C1 segment of cervical spinal cord (tissue), 14 donors: ENCODE measurements at places on chromosomes 5 and 9.

- no peak for DNase-seq
Measured at GRCh38 chr5:132754947-132755346, 7.7 kb downstream of the CCNI2 start.

- DNase-seq: no peak
Measured at GRCh38 chr5:132962429-132963021, 909 bp downstream of the AFF4 start.

DNA sequence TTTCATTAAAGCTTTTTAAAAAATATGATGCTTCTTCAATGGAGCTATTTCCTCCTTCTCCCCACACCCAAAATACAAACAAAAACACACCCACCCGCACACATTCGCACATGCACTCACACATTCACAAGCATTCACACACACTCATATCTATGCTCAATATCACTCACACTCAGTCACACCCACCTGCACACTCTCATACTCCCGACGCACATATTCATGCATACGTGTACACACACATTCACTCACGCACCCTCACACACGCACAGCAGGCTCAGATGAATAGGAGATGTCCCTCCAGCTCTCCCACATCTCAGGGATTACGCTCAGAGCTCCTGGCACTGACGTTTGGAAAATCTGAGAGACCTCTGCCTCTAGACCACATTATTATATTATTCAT lies 25.7 kb upstream of the TENT4A start:
- DNase-seq: no peak

GRCh38 chr9:26331223-26331622 lies 561.4 kb downstream of the CAAP1 start:
- no peak for DNase-seq

DNA sequence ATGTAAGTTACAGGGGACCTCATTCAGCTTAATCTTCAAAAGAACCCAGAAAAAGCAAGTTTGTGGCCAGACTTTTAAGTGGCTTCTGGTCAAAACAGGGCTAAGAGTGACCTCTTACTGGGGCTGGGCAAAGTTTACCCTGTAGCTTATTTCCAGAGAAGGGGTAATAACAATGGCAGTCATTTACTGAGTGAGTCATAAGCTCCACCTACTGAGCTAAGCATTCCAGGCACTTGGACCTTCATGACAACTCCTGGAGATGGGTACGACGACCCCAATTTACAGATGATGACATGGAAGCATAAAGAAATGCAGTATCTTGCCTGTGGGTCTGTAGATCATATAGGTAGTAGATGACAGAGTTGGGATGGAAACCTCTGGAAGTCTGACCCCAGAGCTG lies 4.7 kb upstream of the GPR151 start:
- DNase-seq: no peak

DNA sequence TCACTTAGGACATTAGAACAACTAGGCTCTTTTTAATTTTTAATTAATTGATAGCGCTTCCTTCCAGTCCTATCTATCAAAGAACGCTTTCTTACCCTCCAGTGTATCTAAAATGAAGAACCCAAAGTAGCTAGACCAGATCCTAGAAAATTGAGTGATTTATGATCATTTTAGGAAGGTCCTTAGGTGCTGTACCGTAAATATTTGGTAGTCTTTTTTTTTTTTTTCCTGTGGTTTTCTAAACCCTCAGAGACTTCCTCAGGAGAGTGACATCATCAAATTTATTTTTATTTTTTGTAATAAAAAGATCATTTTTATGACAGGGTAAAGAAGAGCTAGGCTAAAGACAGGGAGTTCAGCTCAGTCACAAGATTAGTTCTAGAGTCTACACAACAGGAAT lies 197.4 kb downstream of the WDR70 start:
- no peak for DNase-seq

GRCh38 chr9:100066539-100066938 lies 32.3 kb downstream of the ERP44 start:
- DNase-seq: no peak

DNA sequence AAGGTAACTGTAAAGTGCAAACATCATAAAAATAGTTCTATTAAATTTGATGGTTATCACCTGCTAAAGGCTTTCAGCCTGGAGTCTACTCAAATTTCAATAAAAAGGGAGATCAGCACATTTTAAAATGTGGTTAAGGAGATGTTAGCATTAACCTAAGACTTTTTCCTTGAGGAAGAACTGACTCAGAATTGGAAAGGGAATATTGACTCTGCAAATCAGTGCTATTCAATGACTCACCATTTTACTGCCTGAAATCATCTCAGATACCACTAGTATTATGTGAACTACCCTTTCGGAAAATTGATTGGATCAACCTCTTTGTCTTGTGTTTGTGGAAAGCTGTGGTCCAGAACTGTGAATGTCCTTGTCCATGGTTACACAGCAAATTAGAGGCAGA lies 113.3 kb downstream of the ADRB2 start:
- DNase-seq: no peak

DNA sequence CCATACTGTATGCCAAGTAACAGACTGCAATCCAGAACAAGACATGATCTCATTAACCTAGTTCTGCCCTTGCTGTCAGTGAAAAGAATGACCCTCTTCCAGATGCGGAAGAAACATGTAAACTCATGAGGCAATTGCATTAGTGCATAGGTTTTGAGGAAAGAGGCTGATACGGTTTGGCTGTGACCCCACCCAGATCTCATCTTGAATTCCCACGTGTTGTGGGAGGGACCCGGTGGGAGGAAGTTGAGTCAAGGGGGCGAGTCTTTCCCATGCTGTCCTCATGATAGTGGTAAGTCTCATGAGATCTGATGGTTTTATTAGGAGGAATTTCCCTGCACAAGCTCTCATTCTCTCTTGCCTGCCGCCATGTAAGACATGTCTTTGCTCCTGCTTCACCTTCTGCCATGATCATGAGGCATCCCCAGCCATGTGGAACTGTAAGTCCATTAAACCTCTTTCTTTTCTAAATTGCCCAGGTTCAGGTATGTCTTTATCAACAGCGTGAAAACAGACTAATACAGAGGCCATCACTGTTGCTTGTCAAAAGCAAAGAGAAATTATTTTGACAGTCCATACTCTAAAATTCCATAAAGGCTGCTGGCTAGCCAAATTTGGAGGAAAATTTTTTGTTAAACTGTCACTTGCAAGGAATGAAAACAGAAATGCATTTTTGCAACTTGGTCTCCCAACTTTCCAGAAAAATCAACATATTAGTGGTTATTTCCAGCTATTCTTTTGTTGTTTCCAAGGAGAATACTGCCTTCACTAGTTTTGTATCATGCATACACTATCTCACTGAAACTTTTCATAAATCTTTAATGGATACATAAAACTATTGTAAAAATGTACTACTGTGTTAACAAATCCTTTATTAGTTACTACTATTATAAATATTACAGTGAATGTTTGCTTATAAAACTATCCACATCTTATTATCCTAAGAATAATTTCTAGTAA lies 3.2 kb upstream of the ARL15 start:
- DNase-seq: no peak

DNA sequence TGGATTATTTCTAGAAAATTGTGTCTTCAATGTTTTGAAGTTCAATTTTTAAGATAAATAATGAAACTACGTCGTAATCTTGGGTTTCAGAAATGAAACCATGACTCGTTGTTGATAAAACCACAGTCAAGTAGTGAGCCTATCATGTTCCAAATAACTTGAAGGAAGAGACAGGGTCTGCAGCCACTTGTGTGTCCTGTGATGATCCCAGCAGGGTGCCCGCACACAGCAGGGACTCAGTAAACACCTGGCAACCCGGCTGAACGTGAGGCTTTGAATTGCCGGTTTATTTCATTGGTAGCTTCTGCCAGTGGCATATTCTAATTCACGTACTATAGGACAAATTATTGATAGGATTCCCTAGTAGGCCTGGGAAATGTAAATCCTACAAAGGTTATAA lies 679.6 kb downstream of the IRX1 start:
- DNase-seq: no peak

- no peak for DNase-seq
Measured at GRCh38 chr5:96332535-96333366, 100.3 kb downstream of the PCSK1 start.

GRCh38 chr9:116837018-116837989 lies 150.2 kb downstream of the TRIM32 start:
- no peak for DNase-seq

DNA sequence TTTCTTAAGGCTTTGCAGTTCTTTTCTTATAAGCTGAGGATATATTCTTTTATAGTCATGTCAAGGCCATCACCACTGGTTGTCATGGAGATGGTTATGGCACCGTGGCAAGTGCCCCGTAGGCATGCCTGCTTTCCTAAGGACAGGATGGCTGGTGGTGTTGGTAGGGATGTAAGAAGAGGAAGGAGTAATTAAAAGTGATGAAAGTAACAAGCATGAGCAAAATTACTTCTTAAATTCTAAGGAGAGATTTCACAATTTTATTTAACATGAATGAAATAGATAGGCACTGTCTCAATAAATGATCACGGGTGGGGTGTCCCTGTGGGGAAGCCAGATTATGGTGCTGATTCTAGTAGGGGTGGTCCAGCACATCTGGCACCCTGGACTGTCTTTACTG lies 290.2 kb upstream of the KLF4 start:
- no peak for DNase-seq

DNA sequence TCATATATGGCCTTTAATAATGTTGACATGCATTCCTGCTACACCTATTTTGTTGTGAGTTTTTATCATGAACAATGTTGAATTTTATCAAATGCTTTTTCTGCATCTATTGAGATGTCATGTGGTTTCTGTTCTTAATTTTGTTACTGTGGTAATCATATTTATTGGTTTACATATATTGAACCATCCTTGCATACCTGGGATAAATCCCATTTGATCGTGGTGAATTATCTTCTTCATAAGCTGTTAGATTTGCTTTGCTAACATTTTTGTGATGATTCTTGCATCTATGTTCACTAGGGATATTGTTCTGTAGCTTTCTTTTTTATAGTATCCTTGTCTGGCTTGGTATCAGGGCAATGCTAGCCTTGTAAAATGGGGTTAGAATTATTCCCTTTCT lies 222.0 kb downstream of the WDR70 start:
- no peak for DNase-seq

GRCh38 chr9:136676297-136676794 lies 10.9 kb downstream of the AGPAT2 start:
- no peak for DNase-seq

DNA sequence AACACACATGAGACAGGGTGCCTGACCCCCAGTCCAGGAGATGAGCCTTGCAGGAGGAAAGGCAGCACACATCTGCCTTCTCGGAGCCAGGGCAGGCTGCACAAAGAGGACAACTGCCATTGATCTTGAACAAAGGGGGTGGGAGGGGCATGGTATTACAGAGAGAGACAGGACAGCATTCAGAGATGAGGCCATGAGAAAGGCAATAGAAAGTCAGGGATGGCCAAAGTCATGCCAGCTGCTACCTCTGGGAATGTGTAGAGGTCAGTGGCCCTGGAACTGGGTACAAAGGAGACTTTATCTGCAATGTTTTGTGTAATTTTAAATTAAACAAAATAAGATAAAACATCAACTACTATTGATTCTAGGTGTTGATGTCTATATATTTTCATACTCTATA lies 43.2 kb downstream of the WDR36 start:
- DNase-seq: no peak

GRCh38 chr5:161286066-161286655 lies 260.4 kb downstream of the GABRB2 start:
- DNase-seq: no peak

GRCh38 chr5:135133698-135134515 lies 99.9 kb upstream of the PITX1 start:
- DNase-seq: no peak

DNA sequence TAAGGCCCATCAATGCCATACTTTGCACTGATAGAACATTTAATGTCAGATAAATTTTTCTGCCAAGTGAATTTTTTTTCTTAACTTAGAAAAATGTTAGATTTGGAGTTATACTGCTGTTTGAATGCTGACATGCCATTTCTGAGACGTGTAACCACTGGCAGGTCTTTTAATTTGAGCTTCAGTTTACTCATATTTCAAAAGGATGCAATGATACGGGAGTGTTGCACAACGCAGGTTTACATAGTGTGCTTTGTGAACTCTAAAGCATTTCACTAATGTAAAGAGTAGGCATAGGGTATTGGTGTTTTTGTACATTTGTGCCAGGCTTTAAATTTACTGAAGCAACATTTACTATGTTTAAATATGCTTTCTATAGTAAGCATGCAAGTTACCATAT lies 4.2 kb downstream of the ZBTB43 start:
- no peak for DNase-seq

DNA sequence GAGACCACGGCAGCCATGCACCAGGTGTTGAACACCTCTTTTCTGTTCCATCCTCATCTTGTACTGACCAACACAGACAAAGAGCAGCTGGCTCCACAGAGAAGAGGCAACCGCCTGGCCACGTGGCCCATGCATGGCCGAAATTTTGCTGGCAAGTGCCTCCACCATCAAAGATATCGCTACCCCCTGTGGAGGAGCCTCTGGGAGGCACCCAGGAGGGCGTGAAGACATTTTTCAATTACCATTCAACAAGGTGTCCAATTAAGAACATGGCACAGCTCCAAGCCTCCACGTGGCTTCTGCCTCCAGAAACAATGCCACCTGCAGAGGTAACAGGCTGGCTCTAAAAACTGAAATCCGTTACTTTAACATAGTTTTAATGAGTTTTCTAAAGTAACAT lies 54.4 kb upstream of the CKS2 start:
- DNase-seq: no peak

DNA sequence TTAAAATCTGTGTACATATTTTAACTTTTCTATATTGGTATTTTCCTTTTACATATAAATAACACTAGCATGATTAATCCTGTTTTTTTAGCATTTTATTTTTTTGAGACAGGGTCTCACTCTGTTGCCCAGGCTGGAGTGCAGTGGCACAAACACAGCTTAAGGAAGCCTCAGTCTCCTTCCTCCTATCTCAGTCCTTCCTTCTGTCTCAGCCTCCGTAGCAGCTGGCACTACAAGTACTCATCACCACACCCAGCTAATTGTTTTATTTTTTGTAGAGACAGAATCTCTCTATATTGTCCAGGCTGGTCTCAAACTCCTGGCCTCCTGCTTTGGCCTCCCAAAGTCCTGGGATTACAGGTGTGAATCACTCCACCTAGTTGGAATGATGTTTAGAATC lies 1.5 kb upstream of the C5orf24 start:
- no peak for DNase-seq
